ENCODE measurements at places on chromosomes 1 and 21.

GRCh38 chr1:78044796-78045562 is 787 bp upstream of the GIPC2 start:
- no peak for DNase-seq

DNA sequence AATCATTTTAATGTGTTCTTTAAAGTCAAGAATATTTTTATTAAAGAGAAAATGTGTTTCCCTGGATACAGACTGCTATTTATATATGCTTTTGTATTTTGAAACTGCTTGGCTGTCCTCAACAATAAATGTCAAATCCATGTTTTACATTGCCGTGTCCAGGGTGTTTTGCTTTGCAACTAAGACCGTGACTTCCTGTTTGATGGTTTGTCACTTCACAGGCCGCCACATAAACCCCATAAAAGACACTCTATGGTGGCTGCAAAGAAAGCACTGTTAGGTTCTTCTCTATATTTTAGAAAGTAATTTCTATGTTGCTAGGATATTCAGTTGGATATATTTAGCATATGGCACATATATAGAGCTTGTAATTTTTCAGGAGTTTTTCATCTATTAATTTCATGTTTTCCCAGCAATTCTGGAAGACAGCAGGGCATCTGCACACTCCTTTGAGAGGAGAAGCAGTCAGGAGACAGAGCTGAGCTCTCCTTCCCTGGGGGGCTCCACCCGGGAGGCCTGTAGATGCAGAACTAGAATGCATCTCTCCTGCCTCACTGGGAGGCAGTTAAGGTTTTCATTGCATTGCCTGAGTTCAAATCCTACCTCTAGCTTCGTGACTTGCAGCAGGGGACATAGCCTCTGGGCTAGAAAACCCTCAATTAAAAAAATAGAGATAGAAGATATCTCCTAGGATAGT is 33.1 kb downstream of the PRDM2 start:
- DNase-seq, result no peak

GRCh38 chr1:26066857-26067256 is 573 bp downstream of the TRIM63 start:
- DNase-seq, result no peak

DNA sequence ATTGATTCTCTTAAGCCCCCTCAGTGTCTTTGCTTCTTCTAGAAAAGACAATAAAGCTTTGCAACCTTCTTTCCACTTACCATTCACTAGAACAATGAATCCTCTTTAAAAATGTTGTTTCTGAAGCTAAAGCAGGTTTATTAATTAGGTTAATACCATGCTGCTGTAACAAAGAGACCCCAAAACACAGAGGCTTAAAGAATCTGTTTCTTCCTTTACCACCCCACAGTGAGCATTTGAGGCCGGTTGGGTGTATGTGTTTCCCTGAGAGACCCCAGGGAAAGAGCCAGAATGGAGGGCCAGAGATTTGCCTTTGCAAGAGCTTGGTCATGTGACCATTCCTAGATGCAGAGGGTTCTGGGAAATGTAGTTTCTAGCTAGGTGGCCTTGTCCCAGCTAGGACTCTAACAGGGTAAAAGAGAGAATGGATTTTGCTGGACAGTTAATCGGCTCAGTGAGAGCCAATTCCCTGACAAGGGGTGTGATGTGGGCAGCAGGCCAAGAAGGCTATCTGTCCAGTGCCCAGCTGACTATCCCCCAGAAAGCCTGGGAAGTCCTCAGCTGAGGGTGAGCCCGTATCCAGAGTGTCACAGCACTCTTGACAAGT is 191.8 kb upstream of the TMEM51 start:
- no peak for DNase-seq

DNA sequence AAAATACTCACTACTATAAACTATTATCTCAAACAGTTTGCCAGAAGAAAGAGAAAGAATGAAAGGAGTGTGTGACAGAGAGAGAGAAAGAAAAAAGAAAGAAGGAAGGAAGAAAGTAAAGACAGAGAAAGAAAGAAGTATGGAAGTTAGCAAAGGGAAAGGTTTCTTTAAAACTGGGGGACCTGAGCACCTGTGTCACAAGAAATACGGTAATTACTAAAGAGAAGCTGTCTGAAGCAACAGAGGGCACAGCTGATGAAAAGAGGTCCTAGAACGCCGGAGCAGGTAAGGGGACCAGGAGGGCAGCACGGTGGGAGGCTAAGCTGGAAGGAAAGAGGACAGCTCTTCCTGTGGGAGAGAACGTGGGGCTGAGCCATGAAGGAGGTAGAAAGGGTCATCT is 163.6 kb downstream of the DSCAM start:
- DNase-seq, result no peak

- DNase-seq, result peak; percentile 89
Measured at GRCh38 chr1:109643385-109644230, 12.3 kb upstream of the GSTM4 start.

Measured in right lobe of liver (tissue), 6 donors.